B cell (primary cell): ENCODE measurements at places on chromosomes 11 and 22.

DNA sequence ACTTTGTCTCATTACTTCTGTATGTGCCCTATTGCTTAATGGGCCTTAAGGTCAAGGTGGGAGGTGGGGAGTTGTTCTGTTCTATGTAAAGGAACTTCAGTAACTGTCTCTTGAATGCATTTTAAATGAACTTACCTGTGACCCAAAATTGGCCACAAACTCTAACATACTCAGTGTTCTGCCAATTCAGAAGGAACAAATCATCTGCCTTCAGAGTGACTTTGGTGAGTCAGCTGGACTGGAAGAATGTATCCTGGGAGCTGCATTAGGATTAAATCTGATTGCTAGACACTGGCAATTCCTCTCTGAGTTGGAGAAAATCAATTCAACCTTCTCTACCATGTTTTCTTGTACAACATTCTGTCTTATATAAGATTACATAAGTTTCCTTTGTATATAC lies 1104.8 kb downstream of the DLG2 start:
- DNase-seq: no peak

- DNase-seq: no peak
These were observed 72.6 kb downstream of the NAV2 start for GRCh38 chr11:19785265-19785664.

DNA sequence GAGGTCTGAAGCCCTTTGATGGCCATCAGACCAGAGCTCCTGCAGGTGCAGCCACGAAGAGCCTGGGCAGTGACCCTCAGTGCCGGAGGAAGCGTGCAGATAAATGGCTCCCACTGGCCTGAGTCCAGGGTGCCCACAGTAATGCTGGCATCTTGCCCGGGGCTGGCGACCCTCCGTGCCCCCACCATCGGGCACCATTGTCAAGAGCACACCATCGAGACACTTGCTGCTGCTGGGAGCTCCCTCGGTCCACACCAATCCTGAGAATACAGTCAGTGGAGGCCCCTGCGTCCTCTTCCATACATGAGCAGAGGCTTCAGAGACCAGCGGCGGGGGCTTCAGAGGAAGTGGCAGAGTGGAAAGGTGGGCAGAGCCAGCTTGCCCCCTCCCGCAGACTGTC lies 1448.3 kb downstream of the BRD1 start:
- no peak for DNase-seq

GRCh38 chr22:17910561-17911311 lies 113.6 kb downstream of the MICAL3 start:
- DNase-seq: no peak

DNA sequence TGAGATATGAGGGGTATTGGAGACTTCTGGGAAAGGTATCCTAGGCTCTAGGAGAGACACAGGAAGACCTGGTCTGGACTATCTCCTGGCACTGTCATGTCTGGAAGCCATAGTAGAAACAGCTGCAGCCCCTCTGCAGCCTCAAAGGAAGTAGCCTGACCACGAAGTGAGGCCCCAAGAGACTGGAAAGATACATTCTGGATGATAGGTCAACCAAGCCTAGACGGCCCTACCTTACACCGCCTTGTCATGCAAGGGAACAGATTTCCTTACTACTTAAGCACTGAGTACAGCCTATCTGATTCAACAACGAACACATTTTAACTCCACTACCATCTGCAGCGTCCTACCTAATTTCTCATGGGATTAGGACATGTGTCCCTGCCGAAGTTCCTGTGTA lies 31.1 kb downstream of the UQCR10 start:
- DNase-seq: no peak
